GM12892 (cell line): ENCODE measurements at places on chromosomes 3 and 15.

- DNase-seq, result no peak
Measured at GRCh38 chr3:46928282-46928681, 48.3 kb downstream of the CCDC12 start.

GRCh38 chr15:60829416-60829815, 350.5 kb upstream of the ICE2 start:
- no peak for DNase-seq

DNA sequence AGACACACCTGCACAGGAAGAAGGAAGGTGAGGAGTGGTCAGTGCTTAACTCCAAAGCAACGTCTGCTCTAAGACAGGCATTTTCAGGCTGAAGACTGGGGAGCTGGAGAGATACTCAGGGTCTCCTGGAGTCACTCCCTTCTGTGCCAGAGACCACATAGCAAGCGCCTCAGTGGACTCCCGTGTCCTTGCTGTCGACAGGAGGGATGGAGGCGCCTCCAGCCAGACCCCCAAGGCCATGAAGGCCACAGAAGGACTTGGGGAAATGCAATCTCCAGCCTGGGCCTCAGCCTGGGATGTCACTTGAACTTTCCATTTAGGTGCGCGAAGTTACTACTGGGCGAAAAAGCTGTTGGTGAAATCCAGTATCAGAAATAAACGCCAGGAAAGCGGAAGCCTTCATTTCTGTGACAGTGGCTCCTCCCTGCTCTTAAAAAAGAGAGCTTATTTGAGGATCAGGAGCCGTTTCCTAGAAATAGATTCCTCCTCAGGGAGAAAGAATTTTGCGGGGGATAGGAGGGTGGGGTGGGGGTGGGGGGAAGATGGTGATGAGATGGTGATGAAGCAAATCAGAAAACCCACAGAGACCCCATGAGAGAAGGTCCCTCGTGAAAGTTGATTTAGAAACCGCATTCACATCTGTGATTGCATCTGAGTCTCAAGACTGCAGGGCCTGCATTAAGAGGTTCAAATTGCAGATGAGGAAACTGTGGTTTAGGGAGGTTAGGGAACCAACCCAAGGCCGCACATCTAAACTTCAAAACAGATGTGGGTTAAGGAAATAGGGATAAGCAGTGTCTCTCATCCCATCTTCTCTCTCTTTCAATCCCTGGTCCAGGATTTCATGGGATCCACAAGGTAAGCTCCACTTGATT, 78.8 kb downstream of the ATP2B2 start:
- DNase-seq, result no peak

GRCh38 chr15:37133602-37134001, 33.3 kb upstream of the MEIS2 start:
- DNase-seq, result no peak

DNA sequence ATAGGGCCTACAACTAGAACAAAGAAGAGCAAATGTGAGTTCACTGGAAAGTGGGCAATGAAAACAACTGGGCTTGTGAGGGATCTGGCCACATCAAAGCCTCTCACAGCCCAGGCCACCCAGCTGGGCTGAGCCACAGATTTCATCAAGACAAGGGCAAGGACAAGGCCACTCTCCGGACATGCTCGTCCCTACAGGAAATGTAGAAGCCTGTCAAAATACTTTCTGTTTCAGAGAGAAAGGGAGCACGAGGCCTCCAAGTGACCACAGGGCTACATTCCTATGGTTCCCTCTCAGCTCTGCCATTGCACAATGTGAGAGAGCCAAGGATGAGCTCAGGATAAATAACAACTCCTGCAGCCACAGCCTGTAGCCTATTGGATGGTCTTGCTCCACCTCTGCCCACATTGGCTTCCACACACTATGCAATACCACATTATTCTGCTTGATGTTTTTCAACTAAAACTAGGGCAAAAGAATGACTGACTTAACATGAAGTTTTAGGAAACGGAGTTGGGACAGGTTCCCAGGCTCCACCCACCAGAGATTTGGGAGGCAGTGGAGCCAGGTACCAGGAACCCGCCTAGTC, 12.1 kb downstream of the TBC1D2B start:
- no peak for DNase-seq

DNA sequence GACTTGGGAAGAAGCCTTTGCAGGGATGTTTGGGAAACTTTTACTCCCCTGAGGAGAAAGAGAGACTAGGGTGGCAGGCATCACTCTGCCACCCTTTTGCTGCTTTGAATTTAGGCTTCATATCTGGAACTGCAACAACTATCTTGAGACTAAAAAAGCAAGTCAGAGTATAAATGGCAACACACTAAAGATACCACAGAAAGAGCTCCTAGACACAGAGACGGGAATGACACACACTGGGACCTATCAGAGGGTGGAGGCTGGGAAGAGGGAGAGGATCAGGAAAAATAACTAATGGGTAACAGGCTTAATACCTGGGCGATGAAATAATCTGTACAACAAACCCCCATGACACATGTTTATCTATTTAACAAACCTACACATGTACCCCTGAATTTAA, 237.8 kb downstream of the FGF12 start:
- DNase-seq, result no peak

GRCh38 chr15:99059010-99059981, 45.6 kb upstream of the SYNM start:
- peak; percentile 69 for DNase-seq

GRCh38 chr15:52148403-52148802, 35.8 kb upstream of the BCL2L10 start:
- no peak for DNase-seq

DNA sequence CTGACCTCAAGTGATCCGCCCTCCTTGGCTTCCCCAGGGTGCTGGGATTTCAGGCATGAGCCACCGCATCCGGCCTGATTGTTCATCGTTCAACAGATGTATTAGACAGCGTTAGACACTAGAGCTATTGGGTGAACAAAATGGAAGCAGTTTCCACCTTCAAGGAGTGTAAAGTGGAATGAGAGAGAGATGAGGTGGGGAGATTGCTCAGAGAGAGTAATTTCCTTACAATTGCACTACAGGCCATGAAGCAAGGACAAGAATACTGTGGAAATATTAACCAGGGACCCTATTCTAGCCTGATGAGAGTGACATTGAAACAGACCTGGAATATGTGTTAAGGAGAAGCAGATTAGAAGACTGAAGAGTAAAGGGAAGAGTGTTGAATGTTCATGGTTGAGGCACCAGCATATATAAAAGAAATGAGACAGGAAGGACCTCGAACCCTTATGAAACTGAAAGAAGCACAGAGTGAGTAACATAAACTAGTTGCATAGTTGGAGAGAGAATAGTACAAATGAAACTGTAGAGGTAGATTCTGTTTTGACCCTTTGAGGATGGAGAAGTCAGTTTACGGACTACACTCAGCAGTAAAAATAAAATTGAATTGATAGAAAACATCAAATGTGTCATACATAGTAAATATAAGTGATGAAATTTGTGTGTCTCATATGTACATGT, 7.2 kb downstream of the RTF1 start:
- DNase-seq, result peak; percentile 31

DNA sequence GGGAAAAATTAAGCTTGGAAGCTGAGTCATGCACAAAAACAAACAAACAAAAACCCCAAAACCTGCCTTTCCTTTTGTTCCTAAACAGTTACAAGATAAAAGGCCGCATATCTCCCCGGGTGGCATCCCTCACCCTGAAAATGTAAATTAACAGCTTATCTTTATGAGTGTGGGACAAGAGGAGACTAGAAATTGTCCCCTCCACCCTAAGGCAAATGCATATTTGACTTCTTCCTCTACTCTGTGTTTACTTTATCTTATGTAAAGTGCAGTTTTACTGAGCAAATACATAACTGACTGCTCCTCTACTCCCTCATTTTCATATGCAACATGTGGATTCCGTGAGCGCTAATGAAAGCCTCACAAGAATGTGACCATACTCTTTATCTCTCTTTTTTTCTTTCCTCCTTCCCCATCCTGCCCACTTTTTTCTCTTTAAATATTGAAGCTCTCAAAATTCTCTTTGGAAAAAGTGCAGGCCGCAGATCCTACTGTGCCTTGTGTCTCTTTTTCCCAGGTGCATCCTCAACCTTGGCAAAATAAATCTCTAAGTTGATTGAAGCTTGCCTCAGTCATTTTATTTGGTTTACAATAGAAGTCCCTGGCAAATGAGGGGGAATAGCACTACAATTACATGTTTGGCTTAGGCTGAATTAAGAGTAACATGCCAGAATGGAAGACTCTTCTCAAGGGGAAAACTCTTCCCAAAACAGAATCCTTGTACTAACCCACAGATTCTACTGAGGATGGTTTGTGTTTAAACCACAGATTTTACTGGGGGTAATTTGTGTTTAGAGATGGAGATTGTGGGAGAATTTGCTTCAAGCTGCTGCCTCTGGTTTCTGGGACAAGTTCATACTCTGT, 72.7 kb upstream of the WDR72 start:
- DNase-seq, result no peak

GRCh38 chr3:58484722-58485069, 7.2 kb upstream of the KCTD6 start:
- DNase-seq, result no peak

GRCh38 chr15:77591968-77592613, 40.6 kb downstream of the LINGO1 start:
- no peak for DNase-seq

DNA sequence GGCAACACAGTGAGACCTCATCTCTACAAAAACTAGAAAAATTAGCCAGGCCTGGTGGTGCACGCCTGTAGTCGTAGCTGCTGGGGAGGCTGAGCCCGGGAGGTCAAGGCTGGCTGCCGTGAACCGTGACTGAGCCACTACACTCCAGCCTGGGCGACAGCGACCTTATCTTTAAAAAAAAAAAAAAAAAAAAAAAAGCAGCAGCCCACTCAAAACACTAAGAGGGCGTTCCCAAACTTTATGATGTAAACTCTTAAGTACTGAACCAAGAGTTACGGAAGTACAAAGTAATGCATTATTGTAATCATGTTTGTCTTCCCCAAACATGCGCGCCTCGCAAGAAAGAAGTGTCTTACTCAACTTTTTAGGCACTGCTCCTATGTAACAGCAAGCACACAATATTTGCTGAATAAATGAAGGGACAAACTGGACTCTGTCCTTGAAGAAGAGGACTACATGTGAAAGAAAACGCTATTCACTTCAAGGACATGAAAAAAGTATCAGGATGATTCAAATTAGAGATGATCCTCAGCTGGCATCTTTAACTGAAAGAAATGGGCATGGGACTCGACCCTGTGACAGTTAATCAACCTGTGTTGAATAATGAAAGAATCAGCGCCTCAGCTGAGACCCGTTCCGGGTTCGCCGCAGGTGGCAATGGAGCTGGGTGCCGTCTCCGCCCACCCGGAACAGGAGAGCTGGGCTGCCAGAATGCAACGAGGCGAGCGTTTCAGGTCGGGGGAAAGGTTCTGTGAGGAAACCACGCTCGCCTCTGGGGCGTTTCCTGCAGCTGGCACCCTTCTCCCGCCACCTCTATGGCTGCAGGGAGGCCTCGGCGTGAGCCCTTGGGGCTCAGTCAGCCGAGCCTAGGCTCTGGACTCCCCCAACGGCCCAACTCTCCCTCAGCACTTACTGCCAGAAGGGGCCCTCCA, 718 bp downstream of the SPG11 start:
- DNase-seq, result peak; percentile 43

DNA sequence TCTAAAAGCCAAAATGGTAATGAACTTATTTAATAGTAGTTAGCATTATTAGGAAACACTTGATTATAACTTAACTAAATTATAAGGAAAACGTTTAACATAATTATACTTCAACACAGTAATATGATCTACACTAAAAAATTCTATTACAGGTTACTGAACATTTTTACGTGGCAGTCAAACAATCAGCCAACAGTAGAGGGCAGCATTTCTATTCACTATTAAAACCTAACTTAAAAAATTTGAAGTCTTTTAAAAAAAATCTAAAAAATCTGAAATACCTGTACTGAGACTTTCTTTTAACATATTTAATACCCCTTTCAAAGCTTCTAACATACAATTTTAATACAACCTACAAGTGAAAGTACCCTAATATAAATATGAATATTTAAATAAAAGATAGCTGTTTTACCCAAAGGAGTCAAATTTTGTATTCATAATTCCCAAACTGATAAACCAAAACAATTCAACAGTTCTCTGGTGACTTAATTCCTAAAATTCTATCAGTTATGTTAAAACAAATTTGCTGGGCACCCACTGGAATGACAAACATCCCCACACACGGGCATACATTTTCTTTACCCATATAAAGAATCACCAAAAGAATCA, 41.5 kb downstream of the DLG1 start:
- no peak for DNase-seq

GRCh38 chr3:40584625-40585189, 59.9 kb downstream of the ZNF621 start:
- DNase-seq, result peak; percentile 32

DNA sequence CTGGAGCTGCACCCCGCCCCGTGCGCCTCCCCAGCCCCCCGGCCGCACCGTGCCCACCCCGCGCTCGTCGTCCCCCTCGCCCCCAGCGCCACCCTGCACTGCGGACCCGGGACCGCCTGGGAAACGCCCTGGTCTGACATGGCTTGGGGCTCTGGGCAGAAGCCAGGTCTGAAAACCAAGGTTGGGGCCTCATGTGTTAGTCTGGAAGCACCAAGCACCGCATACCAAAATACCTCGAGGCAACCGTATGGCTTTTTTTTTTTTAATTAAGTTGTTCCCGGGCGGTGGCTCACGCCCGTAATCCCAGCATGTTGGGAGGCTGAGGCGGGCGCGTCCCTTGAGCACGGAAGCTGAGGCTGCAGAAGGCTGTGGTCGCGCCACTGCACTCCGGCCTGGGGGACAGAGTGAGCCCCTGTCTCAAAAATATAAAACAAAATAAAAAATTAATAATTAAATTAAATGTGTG, 91.5 kb upstream of the CHD2 start:
- DNase-seq, result peak; percentile 56

DNA sequence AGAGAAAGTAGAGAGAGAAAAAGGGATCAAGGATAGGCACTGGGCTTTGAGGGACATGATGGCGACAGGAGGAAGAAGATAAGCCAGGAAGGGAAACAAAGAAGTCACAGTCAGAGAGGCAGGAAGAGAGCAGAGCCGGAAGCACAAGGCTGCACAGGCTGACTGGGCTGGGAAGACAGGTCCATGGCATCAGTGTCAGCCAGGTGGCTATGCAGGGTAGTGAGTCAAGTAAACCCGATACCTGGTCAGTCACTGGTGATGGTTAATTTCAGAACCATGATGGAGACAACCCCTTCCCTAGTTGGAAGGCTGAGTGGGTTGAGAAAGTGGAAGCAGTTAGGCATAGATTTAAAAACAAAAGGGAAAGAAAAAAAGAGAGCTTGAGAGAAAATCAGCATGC, 203.8 kb downstream of the EPHB1 start:
- DNase-seq, result no peak

- DNase-seq, result no peak
Measured at GRCh38 chr3:100213891-100214573, 46.8 kb upstream of the TBC1D23 start.

GRCh38 chr15:84797801-84798200, 19.4 kb upstream of the ALPK3 start:
- no peak for DNase-seq
